Activated CD8-positive, alpha-beta memory T cell treated with anti-CD3 and anti-CD28 coated beads, Interleukin-2, amount 50 U/mL, for 4 hours (primary cell): ENCODE measurements at places on chromosomes 16 and 17.

- DNase-seq = no peak
Observed at GRCh38 chr17:55307879-55308278, 43.1 kb downstream of the HLF start.

DNA sequence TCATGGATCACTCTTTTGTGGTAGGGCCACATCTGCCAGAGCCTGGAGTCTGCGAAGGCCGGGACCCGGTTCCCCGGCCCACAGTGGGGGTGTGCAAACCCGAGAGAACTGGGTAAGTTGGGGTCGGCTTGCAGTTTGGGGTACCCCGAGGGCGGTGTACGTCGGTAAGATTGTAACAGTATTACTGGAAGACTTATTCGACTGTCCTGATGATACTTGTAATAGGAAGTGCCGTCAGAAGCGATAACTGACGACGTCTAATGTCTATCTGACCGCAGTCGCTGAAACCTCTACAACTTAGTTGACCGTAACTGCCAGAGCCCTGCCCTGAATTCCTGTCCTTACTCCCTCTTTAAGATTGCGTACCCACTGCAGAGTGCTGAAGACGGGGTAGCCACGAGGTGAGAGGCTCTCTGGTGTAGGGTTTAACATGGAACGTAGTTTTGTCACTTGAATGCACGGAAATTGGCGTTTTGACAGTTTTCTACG, 24.0 kb downstream of the TRPV2 start:
- no peak for DNase-seq

- no peak for DNase-seq
Observed at GRCh38 chr17:55743103-55743679, 7.7 kb upstream of the PCTP start.

- DNase-seq = peak; percentile 71
Observed at GRCh38 chr17:43778337-43779144, at the start of gene DUSP3. Gene DUSP3 (minus strand): TSS chr17:43778977. CDS start chr17:43778924, 53 bp downstream.

- DNase-seq = no peak
Observed at GRCh38 chr16:54939029-54939346, 8.3 kb downstream of the IRX5 start.

DNA sequence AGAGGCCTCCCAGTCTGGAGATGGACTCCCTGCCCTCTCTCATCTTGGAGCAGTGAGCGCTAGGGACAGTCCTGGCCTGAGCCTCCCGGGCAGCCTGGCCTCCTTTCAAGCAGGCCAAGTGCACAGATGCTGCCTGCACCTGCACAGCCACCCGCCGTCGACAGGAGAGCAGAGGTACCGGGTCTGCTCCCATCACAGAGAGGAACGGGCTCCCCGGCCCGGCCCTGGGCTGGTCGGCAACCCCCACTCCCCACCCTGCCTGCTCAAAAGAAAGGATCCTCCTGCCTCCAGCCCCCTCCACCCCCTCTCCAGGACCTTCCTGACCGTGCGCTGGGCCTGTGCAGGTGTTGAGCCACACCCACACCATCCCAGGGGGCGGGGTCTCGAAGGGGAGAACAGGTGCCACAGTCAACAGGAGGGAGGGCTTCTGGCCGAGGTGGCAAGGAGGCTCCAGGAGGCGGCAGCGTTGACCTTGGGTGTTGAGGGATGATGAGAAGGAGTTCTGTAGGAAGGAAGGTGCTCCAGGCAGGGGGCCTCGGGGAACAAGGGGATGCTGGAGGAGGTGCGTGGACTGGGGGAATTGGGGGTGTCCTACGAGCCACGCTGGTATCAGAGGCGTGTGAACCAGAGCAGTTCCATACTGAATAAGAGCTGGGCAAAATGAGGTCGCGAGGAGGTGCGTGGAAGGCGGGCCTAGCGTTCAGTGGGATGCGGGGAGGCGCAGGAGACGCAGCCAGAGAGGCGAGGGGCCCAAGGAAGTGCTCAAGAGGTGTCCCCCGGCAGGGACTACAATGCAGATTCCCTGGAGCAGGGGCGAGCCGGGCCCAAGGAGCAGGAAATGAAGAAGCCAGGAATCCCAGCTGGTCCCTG, 967 bp upstream of the CDH15 start:
- no peak for DNase-seq

- no peak for DNase-seq
Observed at GRCh38 chr16:11583166-11583565, 3.6 kb downstream of the LITAF start.

DNA sequence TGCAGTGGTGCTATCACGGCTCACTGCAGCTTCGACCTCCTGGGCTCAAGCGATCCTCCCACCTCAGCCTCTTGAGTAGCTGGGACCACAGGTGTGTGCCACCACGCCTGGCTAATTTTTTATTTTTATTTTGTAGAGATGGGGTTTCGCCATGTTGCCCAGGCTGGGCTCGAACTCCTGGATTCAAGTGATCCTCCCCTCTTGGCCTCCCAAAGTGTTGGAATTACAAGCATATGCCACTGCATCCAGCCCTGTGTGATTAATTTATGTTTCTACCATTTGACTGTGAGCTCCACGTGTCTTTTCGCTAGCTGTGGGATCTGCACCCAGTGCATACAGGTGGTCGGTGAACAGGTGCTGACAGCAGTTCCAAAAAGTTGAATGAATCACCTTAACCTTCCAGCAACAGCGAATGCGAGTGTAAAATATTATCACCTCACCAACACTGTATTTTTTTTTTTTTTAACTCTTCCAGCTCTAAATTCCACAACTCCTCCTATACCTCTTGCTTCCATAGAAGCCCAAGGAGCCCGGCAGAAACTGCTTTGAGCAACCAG, 484 bp upstream of the NUDT7 start:
- no peak for DNase-seq

DNA sequence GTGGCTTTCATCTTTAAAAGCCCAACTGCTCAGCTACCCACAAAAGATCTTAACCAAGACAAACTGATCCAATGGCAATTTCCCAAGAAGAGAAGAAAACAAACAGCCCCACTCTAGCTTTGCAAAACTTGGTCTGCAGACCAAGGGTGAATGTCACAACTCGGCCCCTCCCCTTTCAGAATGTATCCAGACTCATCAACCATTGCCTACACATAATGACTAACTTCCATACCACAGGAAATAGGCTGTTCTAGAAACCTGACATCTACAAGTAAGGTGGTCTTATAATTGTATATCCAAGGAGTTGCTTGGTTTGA, 16.0 kb downstream of the DCUN1D3 start:
- DNase-seq = no peak

GRCh38 chr17:73022694-73023093, 69.8 kb downstream of the SLC39A11 start:
- DNase-seq = no peak

- DNase-seq = no peak
Observed at GRCh38 chr17:83114706-83115105, 35.3 kb downstream of the METRNL start.

DNA sequence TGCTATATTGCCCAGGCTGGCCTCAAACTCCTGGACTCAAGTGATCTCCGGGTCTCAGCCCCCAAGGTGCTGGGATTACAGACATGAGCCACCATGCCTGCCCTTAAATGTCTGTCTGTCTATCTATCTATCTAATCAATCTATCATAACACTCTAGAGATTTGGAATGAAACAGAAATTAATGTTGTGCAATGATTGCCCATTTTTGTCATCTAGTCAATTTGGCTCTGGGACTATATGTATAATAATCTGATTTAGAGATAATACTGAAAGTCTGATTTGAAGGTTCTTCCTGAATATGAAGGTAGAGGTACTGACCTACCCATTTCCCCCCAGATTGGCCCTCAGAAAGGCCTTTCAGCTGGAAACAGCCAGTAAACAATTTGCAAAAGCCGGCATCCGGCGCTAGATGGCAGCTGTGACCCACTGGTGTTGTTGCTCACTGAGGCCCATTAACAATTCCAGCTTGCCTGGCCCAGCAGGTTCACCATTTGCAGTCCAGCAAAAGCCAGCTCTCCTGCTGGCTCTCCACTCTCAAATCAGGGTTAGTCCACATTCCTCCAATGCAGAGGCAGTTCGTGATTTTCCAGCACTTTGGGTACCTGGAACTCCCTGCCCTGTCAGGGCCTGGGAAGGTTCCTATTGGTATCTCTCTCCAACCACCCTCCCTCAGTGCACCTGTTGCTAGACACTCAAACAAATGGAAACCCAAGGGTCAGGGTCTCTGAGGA, 22.9 kb upstream of the C16orf87 start:
- DNase-seq = peak; percentile 58

GRCh38 chr17:2060681-2061440, 6.0 kb downstream of the HIC1 start:
- DNase-seq = no peak

DNA sequence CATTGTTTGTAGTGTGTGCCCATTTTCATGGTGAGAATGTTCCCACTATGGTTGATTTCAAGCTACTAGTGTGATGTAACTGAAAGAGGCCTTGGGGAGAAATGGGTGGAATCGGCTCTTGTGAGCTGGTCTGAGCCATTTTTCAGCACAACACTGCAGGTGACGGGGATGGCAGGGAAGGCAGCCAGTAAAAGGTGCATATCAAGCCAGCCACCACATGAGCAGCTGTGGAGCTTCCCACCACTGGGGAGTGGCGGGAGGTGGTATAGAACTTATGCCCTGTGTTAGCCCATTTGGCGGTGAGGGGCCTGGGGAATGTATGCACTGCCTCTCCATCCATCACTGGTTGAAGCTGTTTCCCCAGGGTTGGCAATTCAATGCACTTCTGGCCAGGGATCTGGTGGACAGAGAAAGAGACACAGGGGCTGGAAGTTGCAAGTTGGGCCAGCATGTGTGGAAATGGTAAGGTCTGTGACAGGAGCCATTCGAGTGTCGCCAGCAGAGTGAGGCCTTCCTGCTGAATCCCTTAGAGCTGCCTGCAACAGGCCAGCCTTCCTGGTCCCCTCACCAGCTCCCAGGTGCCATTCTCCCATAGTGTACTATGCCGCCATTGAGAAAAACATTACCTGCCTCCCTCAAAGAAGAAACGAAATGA, 31.7 kb upstream of the BRD7 start:
- DNase-seq = no peak
